Psoas muscle (tissue), 8 donors: ENCODE measurements at places on chromosomes 13 and 19. TPM values are rescaled to one million over a fixed set of nuclear protein-coding genes. Genes with fewer than 3 reads are reported as not detected.

- no peak for DNase-seq
Observed at GRCh38 chr13:69474011-69474685, 633.5 kb upstream of the ATXN8OS start.

- no peak for DNase-seq
Observed at GRCh38 chr13:97004096-97004876, 10.0 kb upstream of the OXGR1 start.

Gene EDDM13
- not detected for total RNA-seq

Gene ELSPBP1
- not detected for total RNA-seq

DNA sequence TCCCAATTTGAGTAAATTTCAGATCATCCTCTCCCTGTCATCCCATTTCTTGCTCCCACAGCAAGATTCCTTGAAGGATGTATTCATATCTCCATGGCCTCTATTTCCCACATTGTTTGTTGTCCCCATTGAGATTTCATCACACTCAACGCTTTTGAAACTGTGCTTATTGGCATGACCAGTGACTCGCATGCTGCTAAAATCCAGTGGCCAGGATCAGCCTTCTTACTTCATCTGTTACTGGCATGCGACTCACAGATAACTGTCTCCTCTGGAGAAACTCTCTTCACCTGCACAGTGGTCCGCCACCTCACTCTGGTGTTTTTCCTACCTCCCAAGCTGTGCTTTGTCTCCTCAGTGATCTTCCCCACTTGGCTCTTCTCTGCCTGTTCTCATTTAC is 95.8 kb downstream of the WASF3 start:
- no peak for DNase-seq

DNA sequence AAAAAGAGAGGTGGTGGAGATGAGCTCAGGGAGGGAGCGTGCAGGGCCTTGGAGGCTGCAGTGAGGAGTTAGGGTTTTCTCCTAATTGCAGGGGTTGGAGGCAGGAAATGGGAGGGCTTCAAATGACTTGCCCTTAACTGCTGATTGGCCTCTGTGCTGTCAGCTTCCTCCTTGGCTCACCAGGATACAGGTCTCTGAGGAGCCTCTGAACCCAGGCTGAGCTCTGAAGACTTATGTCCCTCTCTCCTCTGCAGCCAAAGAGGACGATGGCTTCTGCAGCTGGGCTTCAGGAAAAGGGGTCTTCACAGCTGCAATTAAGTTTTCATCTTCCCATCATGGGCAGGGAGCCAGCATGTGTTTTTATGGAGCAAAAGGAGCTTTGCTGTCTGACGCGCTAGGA is 6.7 kb upstream of the RANBP3 start:
- no peak for DNase-seq

GRCh38 chr19:49676136-49676783 is 811 bp upstream of the PRMT1 start:
- DNase-seq = peak; percentile 92

Gene SHC2
- 5.4 TPM for total RNA-seq

DNA sequence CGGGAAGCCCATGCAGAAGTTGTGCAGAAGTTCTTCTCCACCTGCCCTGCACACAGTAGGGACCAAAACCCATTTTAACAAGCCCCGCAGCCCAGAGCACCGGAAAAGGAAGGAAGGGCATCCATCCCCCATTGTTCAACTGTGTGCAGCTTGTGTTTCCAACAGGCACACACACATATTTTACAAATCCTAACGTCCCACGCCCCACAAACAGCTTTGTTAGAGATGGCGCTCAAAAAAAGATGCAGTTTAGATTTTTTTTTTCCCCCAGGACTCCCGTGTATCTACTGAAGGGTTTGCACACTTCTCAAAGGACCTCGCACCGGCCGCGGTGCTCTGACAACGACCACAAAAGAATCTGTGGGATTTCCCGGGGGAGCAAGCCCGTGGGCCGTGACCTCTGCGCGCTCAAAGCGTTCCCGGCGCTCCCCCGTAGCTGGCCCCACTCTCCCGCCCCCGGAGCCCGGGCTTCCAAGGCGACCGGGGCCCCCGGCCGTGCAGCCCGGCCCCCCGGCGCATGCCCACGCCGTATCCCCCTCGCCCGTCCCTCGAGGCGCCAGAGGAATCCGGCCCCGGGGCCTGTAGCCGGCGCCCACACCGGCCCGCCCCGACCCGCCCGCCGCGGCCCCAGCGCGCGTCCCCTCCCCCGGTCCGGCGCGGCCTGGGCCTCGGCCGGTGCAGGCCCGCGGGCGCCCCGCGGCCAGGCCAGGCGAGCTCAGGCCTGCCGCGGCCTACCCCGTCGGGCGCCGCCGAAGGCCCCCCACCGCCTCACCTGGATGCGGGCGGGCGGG is 523 bp downstream of the ELAVL1 start:
- DNase-seq = no peak
